ENCODE measurements at places on chromosomes 5 and 9. TPM values are rescaled to one million over a fixed set of nuclear protein-coding genes. Genes with fewer than 3 reads are reported as not detected.

GRCh38 chr5:61363401-61364114 is 31.5 kb downstream of the ZSWIM6 start:
- no peak for DNase-seq

DNA sequence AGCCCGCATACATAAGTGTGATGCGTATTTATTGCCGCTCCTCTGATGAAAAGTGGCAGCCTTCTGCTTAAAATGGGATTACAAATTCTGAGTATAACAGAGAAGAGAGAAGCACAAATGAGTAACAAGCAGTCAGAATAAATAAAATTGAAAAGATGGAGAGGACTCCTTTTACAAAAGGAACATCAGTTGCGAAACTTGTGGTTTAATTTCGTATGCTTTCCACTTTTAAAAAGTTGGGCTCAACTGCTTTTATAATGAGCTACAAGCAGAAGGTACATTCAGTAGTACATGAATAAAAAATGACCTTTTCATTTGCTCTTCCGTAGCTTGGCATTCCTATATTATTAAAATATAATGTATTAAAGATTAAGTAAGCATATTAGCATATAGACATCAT is 320.0 kb downstream of the FBXL17 start:
- DNase-seq: no peak

DNA sequence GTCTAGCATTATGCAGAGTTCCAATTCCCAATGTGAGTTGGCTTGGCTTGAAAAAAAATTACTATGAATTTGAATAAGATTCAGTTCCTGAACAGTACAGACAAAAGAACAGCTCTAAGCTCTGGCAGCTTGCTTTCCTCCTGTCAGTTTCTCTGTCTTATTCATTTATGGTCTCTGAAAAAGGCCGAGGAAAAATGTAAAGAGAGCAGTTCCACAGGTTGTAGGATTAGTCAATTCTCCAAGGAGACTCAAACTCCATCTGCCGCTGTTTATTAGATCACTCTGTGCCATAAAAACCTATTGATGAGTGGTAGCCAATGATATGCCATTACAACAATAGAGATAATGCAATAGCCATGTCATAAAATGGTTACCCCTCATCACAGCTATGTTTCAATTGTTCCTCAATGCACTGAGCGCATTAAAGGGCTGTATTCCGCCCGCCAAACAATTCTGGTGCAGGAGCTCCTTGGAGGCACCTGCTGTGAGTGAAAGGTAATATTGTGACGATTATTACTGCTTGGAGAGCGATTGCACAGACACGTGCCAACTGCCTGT is 188.2 kb downstream of the ARRDC3 start:
- no peak for DNase-seq

Gene DELE1
- 52.2 TPM for total RNA-seq

GRCh38 chr5:126374109-126374416 is 49.1 kb upstream of the GRAMD2B start:
- no peak for DNase-seq

GRCh38 chr9:20321423-20322082 is 300.7 kb downstream of the MLLT3 start:
- DNase-seq: peak; percentile 6

- DNase-seq: no peak
These were observed 271.5 kb downstream of the DOCK8 start for GRCh38 chr9:486156-486555.

Gene GPR151
- total RNA-seq: not detected
